ENCODE measurements at places on chromosomes 7 and 10. TPM values are rescaled to one million over a fixed set of nuclear protein-coding genes. Genes with fewer than 3 reads are reported as not detected.

GRCh38 chr7:118755067-118755625, 530.6 kb downstream of the ANKRD7 start:
- H3K4me3 ChIP-seq: no peak overlapping the region
- no peak overlapping the region for H3K27ac ChIP-seq
- DNase-seq: no peak
- H3K4me1 ChIP-seq: no peaks in the 10 kb centered on the region
- no peaks in the 10 kb centered on the region for H3K27me3 ChIP-seq

- no peak overlapping the region for H3K27ac ChIP-seq
- H3K27me3 ChIP-seq: peaks cover 24% of the 10 kb centered on the region
- no peak overlapping the region for H3K4me3 ChIP-seq
- no peaks in the 10 kb centered on the region for H3K4me1 ChIP-seq
- no peaks in the 10 kb centered on the region for H3K36me3 ChIP-seq
Measured at GRCh38 chr7:104007614-104008013, 18.2 kb upstream of the RELN start.

- DNase-seq: no peak
- no peak overlapping the region for H3K27ac ChIP-seq
- no peaks in the 10 kb centered on the region for H3K36me3 ChIP-seq
- no peaks in the 10 kb centered on the region for H3K27me3 ChIP-seq
- H3K4me3 ChIP-seq: no peak overlapping the region
Measured at GRCh38 chr7:47443049-47443448, 138.9 kb downstream of the TNS3 start.

DNA sequence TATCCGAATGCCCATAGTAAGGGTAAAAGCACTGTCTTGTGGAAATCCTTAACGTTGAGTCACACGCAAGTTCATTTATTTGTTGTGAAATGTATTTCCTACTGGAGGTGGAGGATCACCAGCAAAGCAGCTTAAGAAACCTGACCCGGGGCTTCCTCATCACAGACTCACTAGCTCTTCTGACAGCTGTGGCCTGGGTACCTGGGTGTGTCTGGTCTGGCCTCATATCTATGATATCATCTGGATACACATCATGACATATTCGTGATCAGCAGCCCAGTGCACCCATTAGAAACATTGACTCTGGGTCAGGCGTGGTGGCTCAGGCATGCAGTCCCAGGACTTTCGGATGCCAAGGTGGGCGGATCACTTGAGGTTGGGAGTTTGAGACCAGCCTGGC, 8.8 kb downstream of the DRGX start:
- peaks cover 35% of the 10 kb centered on the region for H3K27me3 ChIP-seq
- no peak overlapping the region for H3K27ac ChIP-seq
- no peak overlapping the region for H3K4me3 ChIP-seq
- DNase-seq: no peak
- H3K36me3 ChIP-seq: no peaks in the 10 kb centered on the region
- H3K4me1 ChIP-seq: no peaks in the 10 kb centered on the region

DNA sequence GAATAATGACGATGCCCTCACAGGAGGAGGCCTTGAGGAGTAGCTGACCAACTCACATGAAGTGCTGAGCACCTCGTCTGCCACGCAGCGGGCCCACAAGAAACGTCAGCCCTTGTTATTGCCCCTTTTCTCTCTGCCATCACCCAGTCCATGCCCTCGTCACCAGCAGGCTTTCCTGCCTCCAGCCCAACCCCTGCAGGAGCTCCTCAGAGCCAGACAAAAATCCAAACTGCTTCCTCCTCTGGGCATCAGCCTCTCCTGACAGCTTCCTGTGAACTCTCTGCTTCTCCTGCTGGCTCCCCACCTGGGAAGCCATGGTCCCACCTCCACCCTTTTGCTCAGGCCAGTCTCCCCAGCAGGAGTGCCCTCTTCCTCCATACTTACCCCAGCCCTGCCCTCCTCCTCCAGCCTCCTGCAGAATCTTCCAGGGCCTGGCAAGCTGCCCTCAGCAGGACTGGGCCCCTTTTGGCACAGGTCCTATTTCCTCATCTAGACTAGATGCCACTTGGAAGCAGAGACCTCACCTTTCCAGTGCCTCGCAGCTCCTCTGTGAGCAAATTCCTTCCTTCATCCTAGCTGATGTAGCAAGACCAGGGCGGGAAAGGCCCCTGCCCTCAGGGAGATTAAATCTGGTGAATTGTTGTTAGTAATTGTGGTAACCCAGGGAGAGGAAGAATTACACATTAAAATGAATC, 115.1 kb downstream of the C10orf105 start:
- no peaks in the 10 kb centered on the region for H3K36me3 ChIP-seq
- H3K27ac ChIP-seq: no peak overlapping the region
- H3K4me1 ChIP-seq: peaks cover 11% of the 10 kb centered on the region
- no peak for DNase-seq
- no peak overlapping the region for H3K4me3 ChIP-seq
- peaks cover 3% of the 10 kb centered on the region for H3K27me3 ChIP-seq

GRCh38 chr10:122498521-122498920, 37.2 kb downstream of the HTRA1 start:
- H3K36me3 ChIP-seq: no peaks in the 10 kb centered on the region
- no peak overlapping the region for H3K27ac ChIP-seq
- H3K27me3 ChIP-seq: no peaks in the 10 kb centered on the region
- H3K4me3 ChIP-seq: no peak overlapping the region

DNA sequence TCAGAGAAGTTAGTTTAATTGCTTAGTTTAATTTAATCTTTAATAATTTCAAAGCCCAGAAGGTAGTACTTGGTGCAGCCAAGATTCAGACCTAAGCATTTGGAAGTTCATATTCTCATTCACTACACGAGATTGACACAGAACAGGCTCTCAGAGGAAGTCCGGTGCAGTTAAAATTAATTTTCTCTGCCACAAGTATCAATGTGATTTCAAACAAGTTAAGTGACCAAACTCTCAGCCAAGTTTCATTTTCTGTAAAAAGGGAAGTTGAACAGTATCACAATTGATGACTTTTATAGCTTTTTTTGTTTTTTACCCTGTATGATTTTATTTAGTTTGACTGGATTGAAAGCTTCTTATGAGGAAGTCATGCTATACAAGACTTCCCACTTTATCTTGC, 1494.9 kb upstream of the LRRTM3 start:
- no peaks in the 10 kb centered on the region for H3K4me1 ChIP-seq
- H3K27ac ChIP-seq: no peak overlapping the region
- H3K4me3 ChIP-seq: no peak overlapping the region
- H3K27me3 ChIP-seq: no peaks in the 10 kb centered on the region
- no peak for DNase-seq

- no peaks in the 10 kb centered on the region for H3K4me1 ChIP-seq
- H3K4me3 ChIP-seq: no peak overlapping the region
- no peak overlapping the region for H3K27ac ChIP-seq
- H3K27me3 ChIP-seq: no peaks in the 10 kb centered on the region
- no peak for DNase-seq
Measured at GRCh38 chr7:156829669-156830336, 63.2 kb downstream of the LMBR1 start.

- peaks cover 14% of the 10 kb centered on the region for H3K4me1 ChIP-seq
- DNase-seq: peak; percentile 50
- no peak overlapping the region for H3K27ac ChIP-seq
- H3K4me3 ChIP-seq: no peak overlapping the region
Measured at GRCh38 chr10:103553743-103554487, 60.4 kb downstream of the NEURL1 start.

DNA sequence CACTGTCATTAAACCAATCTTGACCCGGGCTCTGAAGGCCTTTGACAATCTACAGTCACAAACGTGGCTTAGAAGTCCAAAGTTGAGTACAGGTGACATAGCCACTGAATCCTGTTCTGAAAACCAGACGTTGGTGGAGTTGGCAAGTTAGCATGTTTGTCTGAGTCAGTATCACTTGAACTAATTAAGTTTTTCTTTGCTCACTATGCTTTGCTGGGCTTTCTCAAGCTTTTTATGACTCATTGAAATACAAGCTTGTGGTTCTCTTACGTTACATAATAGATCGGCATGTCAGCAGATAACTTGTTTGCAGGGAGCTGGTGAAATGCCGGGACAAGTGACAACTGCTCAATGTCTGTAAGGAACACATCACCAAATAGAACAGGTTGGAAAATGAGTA, 53.8 kb downstream of the ARL5B start:
- H3K27me3 ChIP-seq: peaks cover 8% of the 10 kb centered on the region
- no peaks in the 10 kb centered on the region for H3K36me3 ChIP-seq
- H3K4me1 ChIP-seq: no peaks in the 10 kb centered on the region
- H3K4me3 ChIP-seq: no peak overlapping the region

- no peaks in the 10 kb centered on the region for H3K36me3 ChIP-seq
- DNase-seq: no peak
- H3K4me3 ChIP-seq: no peak overlapping the region
Measured at GRCh38 chr7:151794508-151795167, 82.3 kb downstream of the PRKAG2 start.

GRCh38 chr10:130989670-130990232, 321.8 kb downstream of the TCERG1L start:
- no peak for DNase-seq
- H3K27me3 ChIP-seq: peaks cover 10% of the 10 kb centered on the region
- no peak overlapping the region for H3K4me3 ChIP-seq
- no peak overlapping the region for H3K27ac ChIP-seq
- H3K4me1 ChIP-seq: no peaks in the 10 kb centered on the region
- no peaks in the 10 kb centered on the region for H3K36me3 ChIP-seq

- no peaks in the 10 kb centered on the region for H3K27me3 ChIP-seq
- no peaks in the 10 kb centered on the region for H3K4me1 ChIP-seq
- H3K4me3 ChIP-seq: no peak overlapping the region
- H3K36me3 ChIP-seq: no peaks in the 10 kb centered on the region
- H3K27ac ChIP-seq: no peak overlapping the region
Measured at GRCh38 chr7:45486575-45486974, 87.6 kb upstream of the ADCY1 start.

GRCh38 chr7:96548664-96549063, 161.0 kb downstream of the SEM1 start:
- H3K4me3 ChIP-seq: no peak overlapping the region
- no peak overlapping the region for H3K27ac ChIP-seq
- H3K27me3 ChIP-seq: peaks cover 5% of the 10 kb centered on the region

- no peaks in the 10 kb centered on the region for H3K27me3 ChIP-seq
- no peaks in the 10 kb centered on the region for H3K36me3 ChIP-seq
- H3K4me1 ChIP-seq: no peaks in the 10 kb centered on the region
- H3K27ac ChIP-seq: no peak overlapping the region
- no peak overlapping the region for H3K4me3 ChIP-seq
Measured at GRCh38 chr7:53658951-53659350, 623.5 kb downstream of the POM121L12 start.

DNA sequence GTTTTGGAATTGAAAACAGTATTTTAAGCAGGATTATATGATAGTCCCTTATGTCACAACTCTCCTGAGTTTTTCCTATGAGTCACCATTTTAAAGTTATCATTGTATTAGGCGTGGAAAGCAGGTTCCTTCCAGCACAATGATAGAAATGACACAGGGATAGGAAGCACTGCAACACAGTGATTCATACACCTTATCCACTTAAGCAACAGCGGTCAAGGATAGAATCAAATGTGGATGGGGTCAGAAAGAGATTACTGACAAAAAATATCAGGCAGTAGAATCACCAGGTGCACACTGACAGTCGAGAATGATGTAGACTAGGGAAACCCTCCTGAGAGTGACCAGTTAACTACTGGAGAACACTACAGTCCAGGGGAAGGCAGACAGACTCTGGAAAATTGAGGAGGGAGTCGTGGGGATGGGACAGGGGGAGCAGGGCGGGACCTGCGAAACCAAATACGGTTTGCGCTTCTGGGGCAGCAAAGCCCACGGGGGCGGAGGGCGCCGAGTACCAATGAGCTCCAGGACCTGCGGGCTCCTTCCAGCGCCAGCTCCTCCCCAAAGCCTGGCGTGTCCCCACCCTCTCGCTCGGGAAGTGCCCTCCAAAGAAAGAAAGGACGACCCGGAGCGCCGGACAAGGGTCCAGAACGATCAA, 479 bp downstream of the PNPLA8 start:
- H3K27ac ChIP-seq: peak overlapping the region; percentile 98
- H3K27me3 ChIP-seq: no peaks in the 10 kb centered on the region
- peak overlapping the region; percentile 88 for H3K4me3 ChIP-seq
- H3K36me3 ChIP-seq: no peaks in the 10 kb centered on the region
- peaks cover 42% of the 10 kb centered on the region for H3K4me1 ChIP-seq
- peak; percentile 75 for DNase-seq

DNA sequence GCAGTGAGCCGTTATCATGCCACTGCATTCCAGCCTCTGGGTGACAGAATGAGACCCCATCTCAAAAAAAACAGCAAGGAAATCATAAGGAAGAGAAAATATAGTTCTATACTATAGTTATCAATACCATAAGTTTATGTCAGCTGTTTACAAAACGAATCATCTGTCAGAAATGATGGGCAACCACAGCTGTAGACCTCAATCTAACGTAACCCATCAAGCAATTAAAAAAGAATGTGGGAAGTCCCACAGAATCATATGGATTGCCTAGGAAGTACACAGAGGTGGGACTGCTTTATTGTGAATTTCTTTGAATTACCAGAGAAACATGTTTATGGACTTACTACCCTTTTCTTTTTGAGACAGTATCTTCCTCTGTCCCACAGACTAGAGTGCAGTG, 6.9 kb downstream of the NRBF2 start:
- H3K36me3 ChIP-seq: peaks cover 37% of the 10 kb centered on the region
- no peaks in the 10 kb centered on the region for H3K27me3 ChIP-seq
- H3K4me3 ChIP-seq: no peak overlapping the region
- H3K4me1 ChIP-seq: peaks cover 48% of the 10 kb centered on the region

- H3K4me3 ChIP-seq: no peak overlapping the region
- DNase-seq: no peak
- H3K27ac ChIP-seq: no peak overlapping the region
- H3K4me1 ChIP-seq: no peaks in the 10 kb centered on the region
- no peaks in the 10 kb centered on the region for H3K36me3 ChIP-seq
Measured at GRCh38 chr7:81672872-81673271, 97.0 kb downstream of the HGF start.

DNA sequence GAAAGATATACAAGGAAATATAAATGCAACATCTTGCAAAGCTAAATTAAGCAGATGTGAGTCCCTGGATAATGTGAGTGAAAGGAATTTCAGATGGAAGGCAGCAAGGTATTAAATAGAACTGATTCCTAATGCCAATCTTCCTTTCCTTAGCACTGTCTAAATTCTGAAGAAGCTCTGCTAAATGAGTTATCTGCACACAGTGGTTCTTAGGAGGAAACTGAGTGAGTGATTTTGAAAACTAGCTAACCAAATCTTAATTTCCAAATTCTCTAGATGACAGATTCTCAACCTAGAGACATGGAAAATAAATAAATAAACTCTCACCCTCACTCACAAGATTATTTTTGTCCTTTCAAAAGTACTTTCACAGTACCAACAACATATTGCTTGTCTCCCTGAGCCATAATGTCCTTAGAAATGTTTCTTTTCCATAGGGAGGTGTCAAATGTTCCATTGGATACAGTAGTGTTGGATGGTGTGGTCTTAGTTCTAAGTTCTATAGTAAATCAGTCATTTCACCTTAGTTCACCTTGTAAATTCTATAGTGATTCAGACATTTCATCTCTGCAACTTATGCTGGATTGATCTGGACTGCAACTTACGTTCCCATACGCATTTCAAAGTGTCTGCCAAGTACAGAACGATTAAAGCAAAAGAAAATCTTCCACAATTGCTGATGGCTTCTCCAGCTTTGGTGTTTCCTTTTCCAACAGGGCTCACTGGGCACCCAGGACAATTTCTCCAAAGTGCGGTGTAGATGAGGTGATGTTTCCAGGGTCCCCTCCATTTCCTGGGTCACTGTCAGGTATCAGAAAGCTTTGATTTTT, 145.4 kb upstream of the FAM171A1 start:
- no peaks in the 10 kb centered on the region for H3K36me3 ChIP-seq
- no peak overlapping the region for H3K4me3 ChIP-seq
- DNase-seq: no peak
- no peak overlapping the region for H3K27ac ChIP-seq

The APBB1IP gene
- total RNA-seq: 66.3 TPM

The AFAP1L2 gene
- total RNA-seq: 3.2 TPM

The SND1 gene
- 192 TPM for total RNA-seq

The HOGA1 gene
- total RNA-seq: not detected

The PHYHIPL gene
- not detected for total RNA-seq

The SERPINE1 gene
- total RNA-seq: 0.06 TPM

The CPEB3 gene
- total RNA-seq: 1.9 TPM

The PNLIPRP2 gene
- not detected for total RNA-seq

The FAM13C gene
- total RNA-seq: not detected

The FAM25G gene
- total RNA-seq: not detected

All from activated naive CD8-positive, alpha-beta T cell treated with anti-CD3 and anti-CD28 coated beads for 36 hours (primary cell).